ENCODE measurements at places on chromosomes 7 and 10.
A peak's percentile ranks its signal among the peaks of the same experiment; 100 is the strongest.

DNA sequence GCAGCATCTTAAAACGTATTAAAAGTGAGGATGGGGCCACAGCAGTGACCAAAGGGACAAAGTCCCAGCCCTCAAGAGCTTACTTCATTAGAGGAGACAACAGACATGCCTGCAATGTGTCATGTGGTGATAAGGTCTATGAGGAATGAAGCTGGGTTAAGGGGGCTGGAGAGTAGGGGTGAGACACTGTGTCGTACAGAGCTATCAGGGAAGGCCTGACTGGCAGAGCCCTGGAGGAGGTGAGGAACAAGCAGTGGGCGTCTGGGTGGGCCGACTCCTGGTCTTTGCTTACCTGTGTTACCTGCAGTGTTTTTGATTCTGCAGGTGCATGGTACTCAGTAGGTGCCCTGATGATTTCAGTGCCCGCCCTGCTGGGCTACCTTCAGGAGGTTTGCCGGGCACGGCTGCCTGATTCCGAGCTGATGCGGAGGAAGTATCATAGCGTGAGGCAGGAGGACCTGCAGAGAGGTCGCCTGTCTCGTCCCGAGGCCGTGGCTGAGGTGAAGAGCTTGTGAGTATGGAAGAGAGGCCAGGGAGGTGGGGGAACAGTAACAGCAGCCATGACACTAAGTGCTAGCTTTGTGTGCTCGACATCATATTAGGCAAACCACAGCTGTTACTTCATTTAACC is 7.6 kb downstream of the ZFYVE27 start:
- DNase-seq = no peak

DNA sequence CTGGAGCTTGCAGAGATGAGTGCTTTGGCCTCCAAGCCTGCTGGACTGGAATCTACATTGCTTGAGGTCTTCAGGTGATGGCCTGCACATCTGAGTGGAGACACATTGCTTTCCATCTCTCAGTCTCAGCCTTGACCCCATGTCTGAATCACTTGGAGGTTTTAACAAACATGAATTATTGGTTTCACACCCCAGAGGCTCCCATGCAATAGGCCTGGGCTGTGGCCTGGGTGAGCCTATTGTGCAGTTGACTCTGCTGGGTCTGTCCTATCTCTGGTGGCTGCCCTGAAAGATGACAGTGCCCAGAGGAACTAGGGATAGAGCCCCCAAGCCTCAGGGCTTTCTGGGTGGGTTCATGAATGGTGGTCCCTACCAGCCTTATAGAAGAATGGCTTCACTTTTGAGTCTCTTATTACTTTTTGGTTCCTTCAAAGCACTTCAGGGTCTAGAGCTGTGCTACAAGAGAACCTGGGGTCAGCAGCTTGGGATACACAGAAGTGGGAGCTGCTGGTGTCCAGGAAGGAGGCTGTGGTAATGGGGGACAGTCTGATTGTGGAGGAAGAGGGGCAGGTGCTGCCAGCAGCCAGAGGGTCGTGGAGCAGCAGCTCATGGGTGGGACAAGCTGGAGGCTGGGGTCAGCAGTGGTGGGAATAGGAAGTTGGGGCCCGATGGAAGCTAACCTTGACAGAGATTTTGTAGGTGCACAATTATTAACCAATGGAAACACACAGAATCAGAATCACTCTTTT is 5.5 kb downstream of the RAMP3 start:
- no peak for DNase-seq

- no peak for DNase-seq
These were observed 316.5 kb upstream of the IMMP2L start for GRCh38 chr7:111878785-111879184.

GRCh38 chr10:43294892-43295291 is 28.0 kb upstream of the RASGEF1A start:
- no peak for DNase-seq

GRCh38 chr7:76268376-76268775 is 34.1 kb upstream of the HSPB1 start:
- DNase-seq = no peak

DNA sequence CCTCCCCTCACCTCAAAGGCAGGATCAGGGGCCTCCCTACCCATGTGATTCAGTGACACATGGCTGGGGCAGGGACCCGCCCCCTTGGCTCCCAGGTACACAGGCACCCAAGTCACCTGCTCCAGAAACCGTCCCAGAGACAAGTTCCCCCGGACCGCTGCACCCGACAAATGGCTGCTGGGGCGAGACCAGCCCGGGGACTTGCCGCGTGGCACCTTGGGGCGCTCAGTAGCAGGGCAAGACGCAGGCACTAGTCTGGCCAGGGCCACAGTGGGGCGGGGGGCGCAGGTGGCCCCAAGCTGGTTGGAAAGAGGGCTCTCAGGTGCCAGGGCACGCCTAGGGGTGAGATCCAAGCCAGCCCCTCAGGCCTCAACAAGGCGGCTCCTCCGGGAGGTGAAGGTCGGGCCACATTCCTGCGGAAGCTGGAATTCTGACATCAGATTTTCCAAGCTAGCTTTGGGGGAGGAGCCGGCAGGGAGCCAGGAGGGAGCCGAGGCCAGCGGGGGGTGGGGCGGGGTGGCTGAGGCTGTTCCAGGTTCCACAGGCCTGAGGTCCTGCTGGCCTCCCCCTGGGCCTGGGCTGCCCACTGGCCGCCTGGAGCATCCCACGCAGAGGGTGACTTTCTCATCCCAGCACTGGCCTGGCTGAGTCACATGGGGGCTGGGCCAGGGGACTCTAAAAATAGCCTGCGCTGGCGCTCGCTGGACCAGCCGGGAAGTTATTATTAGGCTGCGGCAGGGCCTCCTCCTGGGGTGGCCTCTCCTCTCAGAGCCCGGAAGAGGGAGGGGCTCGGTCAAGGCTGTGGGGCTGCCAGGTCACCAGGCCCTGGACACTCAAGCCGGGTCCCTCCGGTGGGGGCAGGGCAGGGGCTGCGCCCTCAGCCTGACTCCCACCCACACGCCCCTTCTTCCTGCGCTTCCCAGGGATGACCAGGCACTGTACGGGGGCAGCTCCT is 20.5 kb upstream of the INPP5A start:
- DNase-seq = peak; percentile 94

GRCh38 chr10:60035984-60036383 is 129.6 kb upstream of the CCDC6 start:
- DNase-seq = no peak

- DNase-seq = no peak
These were observed 126.7 kb upstream of the WNT16 start for GRCh38 chr7:121202125-121202524.

DNA sequence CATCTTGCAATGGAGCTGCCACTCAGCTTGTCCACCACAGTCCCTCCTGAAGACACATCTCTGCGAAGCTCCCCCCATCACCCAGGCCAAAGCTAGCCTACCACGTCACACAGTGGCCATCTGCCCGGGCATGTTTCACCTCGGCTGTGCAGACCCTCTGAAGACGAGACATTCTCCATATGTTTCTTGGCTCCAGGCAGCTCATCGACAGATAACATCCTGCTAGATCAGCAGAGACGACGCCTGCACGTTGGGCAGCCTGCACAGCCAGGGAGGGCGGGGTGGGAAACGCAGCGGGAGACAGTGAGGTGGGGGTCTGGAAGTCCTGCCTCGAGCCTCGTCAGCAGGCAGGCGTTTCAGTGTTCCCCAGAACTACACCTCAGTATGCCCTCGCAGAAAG is 53.0 kb downstream of the PTPRN2 start:
- no peak for DNase-seq

- DNase-seq = no peak
These were observed 15.9 kb downstream of the ADCY1 start for GRCh38 chr7:45589915-45590678.

- no peak for DNase-seq
These were observed 1.6 kb downstream of the DPYSL4 start for GRCh38 chr10:132188331-132188730.

DNA sequence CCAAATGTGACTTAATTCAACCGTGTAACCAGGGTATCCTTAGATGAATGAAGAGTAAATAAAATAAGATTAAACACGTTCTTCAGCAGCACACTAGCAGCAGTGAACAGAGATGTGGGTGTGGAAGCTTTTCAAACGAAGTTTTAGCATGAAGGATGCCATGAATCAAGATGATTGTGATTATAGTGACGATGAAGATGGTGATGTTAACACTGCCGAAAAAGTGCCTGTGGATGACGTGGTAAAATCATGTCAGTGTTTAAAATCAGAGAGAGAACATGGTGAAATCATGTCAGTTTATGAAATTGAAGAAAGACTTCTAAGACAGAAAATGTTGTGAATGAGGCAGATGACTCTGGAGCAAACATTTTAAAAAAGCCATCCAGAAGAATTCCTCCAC is 19.2 kb downstream of the LCOR start:
- peak; percentile 16 for DNase-seq

GRCh38 chr7:32093415-32094408 is 23.5 kb upstream of the PDE1C start:
- peak; percentile 15 for DNase-seq

GRCh38 chr10:110481919-110482318 is 15.8 kb upstream of the DUSP5 start:
- DNase-seq = peak; percentile 56

GRCh38 chr10:119525116-119525515 is 17.4 kb downstream of the RGS10 start:
- DNase-seq = no peak

GRCh38 chr7:50292165-50292757 is 12.3 kb upstream of the IKZF1 start:
- no peak for DNase-seq

DNA sequence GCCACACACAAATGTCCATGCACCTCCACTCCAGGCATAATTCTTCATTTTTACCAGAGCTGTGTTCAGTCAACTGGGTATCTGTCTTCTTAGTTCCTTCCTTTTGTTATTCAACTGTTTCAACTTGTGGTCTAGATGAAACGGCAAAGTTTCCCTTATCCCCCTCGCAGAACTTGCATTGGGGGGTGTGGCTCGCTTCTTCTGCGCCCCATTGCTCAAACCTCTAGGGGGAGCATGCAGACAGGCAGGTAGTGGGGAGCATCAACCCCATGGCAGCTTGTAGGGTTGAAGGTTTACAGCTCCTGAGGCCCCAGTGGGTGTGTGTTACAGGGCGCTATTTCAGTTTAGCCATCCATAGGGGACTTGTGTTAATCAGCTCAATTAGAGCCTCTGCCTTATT is 38.3 kb upstream of the COBL start:
- DNase-seq = no peak

DNA sequence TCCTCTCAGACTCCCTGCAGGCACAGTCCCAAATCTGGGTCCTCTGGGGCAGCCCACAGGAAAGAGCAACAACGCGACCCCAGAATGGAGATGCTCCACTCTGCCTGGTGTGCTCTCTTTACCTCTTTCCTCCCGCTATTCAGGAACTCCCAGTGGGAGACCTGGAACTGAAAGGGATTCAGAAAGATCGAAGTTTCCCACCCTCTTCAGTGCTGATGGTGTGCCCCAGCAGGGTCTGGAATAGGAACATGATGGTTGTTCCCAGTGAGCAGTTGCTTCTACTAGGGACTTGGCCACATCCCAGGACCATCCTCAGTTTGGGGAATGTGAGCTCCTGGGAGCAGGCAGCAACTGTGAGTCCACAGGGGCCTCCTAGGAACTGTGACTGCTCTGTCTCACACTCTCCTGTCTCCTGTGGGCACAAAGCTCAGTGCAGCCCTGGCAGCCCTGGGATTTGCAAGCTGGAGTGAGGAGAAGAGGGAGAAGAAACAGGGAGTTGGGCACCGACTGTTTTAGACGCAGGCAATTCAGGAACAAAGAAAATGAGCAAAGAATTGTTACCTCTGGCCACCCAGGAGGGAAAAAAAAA is 17.9 kb downstream of the OR6V1 start:
- no peak for DNase-seq

GRCh38 chr7:111813306-111813705 is 251.0 kb upstream of the IMMP2L start:
- DNase-seq = no peak

- DNase-seq = no peak
These were observed 989 bp downstream of the ERLIN1 start for GRCh38 chr10:100184840-100185239.
